ENCODE measurements at places on chromosomes 12 and 14.

- no peak for DNase-seq
These were observed 102.0 kb downstream of the SLC6A15 start for GRCh38 chr12:84810611-84811010.

GRCh38 chr12:40947797-40948196, 240.3 kb upstream of the PDZRN4 start:
- DNase-seq, result no peak

- DNase-seq, result peak; percentile 65
These were observed 1.2 kb upstream of the WSB2 start for GRCh38 chr12:118061873-118062843.

GRCh38 chr14:92729634-92730358, 18.6 kb downstream of the LGMN start:
- DNase-seq, result no peak

DNA sequence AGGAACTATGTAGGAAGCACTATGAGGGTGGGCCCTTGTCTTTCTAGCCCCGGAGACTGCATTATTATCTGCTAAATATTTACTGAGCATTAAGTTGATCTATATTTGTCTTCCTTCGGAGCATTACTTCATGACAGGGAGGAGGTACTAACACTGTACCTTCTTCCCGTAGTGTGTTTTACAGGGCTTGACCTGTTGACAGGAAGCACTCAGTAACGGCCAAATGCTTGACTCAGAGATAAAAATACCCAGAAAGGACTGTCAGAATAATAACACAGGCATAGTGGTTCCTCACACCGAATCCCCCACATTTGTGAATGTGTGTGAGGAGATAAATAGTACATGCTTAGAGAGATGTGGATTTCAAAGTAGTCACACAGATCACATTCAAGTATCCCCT, 466.6 kb downstream of the EGLN3 start:
- DNase-seq, result no peak

- no peak for DNase-seq
These were observed 11.2 kb upstream of the PXN start for GRCh38 chr12:120276734-120277133.

GRCh38 chr12:69897744-69898143, 72.7 kb downstream of the MYRFL start:
- no peak for DNase-seq

GRCh38 chr12:92468358-92469020, 234.3 kb upstream of the PLEKHG7 start:
- DNase-seq, result no peak

- no peak for DNase-seq
These were observed 28.2 kb downstream of the TRAF3 start for GRCh38 chr14:102805371-102805891.

DNA sequence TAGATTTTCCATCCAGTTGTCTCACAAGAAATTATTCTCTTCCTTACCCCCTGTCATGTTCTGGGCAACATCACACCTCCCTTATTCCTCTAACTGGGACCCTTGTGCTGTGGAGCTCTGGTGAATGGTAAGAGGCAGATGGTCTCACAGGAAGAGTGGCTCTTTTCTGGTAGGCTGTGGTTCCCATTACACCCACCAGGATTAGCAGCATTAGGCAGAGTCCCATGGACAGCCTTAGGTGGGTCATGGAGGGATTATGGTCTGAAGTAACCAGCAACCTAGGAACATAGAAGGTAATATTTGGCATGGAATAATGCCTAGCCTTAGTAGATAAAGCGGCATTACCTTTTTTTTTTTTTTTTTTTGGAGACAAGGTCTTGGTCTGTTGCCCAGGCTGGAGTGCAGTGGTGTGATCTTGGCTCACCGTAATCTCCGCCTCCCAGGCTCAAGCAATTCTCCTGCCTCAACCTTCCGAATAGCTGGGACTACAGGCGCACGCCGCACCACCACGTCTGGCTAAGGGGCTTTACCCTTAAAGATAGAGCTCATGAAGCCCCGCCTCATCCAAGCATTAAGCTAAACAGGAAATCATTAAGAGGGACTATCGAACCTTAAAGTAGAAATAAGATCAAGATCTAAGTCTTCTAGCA, 4.0 kb downstream of the C14orf119 start:
- no peak for DNase-seq

DNA sequence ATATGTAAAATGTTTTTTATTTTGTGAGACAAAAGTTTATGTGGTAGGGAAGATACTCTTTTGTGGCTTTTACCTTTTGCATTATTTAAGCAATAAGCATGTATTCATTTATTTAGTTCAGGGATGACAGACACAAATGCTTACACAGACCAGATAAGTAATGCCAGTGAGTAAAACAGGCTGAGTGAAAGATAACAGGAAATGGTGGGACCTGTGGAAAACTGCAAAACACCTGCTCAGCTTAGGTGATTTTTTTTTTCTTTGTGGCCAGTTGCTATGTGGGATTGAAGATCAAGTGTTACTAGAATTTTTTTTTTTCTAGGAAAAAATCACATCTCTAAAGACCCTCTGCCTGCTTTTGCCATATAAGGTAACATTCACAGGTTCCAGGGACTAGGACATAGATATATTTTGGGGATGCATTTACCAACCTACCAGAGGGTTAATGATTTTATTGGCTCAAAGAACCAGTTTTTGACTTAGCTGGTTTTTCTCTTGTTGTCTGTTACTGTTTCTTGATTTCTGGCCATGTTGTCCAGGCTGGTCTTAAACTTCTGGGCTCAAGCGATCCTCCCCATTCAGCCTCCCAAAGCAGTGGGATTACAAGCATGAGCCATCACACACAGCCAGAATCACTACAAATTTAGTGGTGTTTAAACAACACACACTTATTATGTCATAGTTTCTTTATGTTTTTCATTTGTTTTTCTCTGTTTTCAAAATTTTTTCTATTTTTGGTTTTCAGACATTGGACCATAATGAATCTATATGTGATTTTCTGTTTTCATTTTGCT, 9.8 kb downstream of the PSMA6 start:
- DNase-seq, result no peak

Measured in colonic mucosa (tissue), 4 donors.